ENCODE measurements at places on chromosomes 7 and 10.

GRCh38 chr7:44849885-44850544 is 2.1 kb upstream of the H2AZ2 start:
- DNase-seq: no peak

- no peak for DNase-seq
Measured at GRCh38 chr10:58704671-58705141, 192.0 kb downstream of the BICC1 start.

DNA sequence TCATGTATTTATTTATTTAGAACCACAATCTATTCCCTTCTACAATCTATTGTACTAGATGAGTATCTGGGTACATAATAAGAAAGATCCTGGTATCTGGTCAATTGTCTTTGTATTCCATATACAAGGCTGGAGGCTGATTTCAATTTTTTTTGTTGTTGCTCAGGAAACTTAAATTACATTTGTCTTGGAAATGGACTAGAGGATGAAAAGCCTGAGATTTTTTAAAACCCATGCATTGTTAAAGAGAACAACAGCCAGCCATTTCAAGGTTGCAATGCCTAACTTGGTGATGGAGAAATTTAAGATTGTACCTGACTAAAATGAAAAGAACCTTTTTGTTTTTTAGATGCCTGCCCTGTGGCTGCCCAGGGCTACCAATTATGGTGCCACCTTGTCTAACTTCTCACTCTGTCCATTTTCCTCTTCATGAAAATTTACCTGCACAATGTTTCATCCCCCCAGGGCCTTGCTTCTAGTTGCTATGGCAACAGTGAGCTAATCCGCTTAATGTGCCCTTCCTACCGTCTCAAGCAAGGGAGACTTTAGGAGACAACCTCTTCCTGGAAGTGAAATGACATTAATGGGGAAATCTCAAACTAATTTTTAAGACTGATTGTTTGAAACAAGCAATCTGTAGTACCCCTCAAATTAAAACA is 203.7 kb upstream of the PHYHIPL start:
- DNase-seq: no peak

DNA sequence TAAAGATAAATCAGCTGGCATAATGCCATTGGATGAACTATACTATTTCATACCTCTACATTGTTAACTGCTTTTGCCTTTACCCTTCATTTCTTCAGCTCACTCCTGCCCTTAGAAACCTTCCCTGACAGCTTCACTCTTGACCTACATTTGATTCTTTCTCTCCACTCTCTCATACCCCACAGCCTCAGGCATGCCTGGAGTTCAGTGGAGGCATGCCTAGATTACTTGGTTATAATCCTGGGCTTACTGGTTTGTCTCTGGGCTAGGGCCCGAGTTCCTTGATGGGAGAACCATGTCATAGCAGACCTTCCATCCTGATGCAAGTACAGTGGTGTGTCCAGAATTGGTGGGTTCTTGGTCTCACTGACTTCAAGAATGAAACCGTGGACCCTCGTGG is 8.4 kb upstream of the CDHR3 start:
- no peak for DNase-seq

DNA sequence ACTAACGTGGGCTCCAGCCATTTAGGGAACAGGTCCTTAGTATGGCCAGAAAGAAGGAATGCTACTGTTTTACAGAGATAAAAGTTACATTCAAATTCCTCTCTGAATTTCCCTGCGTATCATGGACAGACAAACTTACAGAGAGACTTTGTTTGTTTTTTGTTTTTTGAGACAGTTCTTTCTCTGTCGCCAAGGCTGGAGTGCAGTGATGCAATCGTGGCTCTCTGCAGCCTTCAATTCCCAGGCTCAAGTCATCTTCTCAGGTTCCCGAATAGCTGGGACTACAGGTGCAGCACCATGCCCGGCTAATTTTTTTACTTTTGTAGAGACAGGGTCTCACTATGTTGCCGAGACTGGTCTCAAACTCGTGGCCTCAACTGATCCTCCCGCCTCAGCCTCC is 64.5 kb upstream of the MPP7 start:
- no peak for DNase-seq

- no peak for DNase-seq
Measured at GRCh38 chr10:113957013-113957412, 86.7 kb upstream of the ADRB1 start.

GRCh38 chr10:101816376-101816775 is 1.9 kb downstream of the OGA start:
- DNase-seq: no peak

DNA sequence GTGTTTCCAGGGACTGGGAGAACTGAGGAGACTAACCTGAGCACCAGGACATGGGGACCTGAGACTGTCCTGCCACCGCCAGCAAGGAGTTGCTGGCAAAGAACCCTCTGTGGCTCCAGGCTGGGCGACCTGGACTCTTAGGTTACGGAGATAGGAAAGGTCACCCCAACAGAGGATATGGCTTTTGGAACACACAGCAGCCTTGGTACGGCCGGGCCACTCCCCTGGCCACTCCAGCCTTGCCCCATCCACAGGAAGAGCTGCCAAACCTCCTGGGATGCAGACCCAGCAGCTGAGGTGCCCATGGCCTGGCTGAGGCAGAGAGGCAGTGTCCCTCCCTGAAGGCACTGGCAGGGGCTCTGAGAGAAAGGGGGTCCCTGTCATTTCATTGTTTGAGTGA is 137.8 kb downstream of the OAT start:
- no peak for DNase-seq

DNA sequence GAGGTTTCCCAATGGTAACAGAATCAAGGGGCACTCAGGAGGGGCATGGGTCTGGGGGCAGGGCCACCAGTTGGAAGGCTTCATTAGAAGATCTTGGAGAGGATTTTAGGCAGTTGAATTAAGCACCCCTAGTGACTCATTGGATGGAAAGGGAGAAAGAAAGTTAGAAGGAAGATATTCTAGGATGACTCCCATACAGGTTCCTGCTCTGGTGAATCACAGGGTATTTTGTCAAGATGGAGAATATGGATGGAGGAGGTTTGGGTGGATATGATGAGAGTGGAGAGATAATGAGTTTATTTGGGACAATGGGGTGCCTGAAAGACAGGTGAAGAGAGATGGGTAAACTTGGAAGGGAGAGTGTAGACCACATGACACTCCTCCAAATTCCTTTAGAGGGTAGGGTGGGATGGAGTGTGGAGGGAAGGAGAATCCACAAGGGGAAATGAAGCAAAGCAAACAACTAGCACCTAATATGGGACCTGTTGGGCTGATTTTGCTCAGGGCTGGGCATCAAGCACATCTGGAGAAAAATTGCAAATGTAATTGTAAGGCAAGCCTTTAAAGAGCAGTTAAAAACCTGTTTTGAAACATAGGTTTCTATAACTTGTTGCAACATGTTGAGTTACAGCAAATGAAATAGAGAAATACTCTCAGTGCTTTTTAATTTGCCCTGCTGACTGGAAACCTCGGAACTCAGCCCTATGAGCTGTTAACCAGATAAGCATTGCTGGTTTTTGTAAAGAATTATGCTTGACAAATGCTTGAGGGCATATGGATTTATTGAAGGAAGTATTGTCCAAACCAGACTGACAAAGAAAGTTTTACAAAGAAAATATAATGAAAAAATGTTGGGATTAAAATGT is 2.9 kb upstream of the ENTPD7 start:
- DNase-seq: no peak

- no peak for DNase-seq
Measured at GRCh38 chr7:54556121-54556520, 13.9 kb downstream of the VSTM2A start.

DNA sequence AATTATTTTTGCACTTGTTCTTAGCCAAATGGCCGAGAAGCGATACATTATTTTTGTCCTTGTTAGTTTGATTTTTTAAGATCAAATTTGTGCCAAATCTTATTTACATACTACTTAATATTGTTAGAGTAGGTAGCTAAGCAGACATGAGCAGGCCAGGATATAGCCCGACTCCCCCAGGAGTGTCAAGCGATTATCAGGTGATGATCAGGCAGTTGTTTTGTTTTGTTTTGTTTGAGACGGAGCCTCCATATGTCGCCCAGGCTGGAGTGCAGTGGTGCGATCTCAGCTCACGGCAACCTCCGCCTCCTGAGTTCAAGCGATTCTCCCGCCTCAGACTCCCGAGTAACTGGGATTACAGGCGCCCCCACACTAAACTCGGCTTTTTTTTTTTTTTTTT is 71.1 kb downstream of the LYZL2 start:
- DNase-seq: no peak

DNA sequence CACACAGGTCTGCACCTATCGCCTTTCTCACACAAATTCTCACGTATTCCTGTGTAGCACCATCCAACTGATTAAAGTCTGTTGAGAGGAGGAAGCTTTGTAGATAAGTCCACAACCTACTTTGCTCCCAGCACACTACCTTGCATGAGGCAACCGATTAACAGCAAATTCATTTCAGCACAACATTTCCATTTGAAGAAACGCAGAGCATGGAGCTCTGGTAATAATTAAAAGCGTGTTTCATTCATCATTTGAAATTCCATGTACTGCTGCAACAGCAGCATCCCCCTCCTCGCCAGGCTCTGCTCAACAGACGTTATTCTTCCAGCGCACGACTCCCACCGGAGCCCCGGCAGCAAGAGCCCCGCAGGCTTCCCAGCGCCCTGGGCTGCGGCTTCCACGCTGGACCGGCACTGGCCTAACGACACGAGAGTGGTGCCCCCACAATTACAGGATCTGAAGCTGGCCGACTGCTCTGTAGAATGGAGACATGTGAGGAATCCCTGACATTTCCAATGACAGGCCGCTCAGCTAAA is 118.8 kb downstream of the DIP2C start:
- DNase-seq: no peak

DNA sequence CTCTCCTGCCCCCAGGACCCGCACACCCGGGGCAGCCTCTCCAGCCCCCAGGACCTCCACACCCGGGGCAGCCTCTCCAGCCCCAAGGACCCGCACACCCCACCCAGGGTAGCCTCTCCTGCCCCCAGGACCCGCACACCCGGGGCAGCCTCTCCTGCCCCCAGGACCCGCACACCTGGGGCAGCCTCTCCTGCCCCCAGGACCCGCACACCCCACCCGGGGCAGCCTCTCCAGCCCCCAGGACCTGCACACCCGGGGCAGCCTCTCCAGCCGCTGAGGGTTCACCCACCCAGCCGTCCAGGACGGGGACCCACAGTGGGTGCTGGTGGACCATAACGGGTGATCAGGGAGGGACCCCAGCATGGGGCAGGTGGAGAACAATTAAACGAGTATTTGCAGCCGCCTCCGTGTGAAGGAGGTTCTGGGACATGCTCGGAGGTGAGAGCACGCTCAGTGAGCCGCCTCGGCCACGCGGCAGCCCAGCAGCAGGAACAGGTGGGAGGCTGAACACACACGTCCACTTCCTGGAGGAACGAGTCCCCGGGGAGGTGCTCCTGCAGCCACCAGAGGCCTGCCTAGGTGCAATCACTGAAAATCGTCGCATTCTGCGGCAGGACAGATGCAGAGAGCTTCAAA is 107.9 kb downstream of the PDGFA start:
- DNase-seq: no peak

DNA sequence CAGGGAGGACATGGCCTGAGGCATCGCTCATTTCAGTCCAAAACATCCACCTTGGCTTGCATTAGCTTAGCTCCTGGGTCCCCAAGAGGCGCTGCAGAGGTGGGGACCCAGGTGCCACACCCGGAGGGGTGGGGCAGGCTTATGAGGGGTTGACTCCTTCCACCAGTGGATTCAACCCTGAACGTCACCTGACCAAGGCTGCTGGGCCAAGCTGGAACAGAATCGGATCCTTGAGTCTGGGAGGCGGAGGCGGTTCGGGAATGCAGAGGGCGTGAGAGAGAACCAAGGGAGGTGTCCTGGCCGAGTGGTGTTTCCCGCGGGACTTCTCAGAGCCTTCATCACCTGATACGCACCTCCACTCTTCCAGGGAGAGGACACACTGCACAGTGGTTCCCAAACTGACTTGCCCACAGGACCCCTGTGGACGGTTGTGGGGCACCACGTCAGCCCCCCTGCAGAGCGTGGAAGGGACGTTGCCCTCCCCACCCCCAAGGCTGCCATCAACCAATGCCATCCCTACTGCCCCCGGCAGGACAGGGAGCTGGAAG is 4.5 kb upstream of the MICALL2 start:
- DNase-seq: no peak

DNA sequence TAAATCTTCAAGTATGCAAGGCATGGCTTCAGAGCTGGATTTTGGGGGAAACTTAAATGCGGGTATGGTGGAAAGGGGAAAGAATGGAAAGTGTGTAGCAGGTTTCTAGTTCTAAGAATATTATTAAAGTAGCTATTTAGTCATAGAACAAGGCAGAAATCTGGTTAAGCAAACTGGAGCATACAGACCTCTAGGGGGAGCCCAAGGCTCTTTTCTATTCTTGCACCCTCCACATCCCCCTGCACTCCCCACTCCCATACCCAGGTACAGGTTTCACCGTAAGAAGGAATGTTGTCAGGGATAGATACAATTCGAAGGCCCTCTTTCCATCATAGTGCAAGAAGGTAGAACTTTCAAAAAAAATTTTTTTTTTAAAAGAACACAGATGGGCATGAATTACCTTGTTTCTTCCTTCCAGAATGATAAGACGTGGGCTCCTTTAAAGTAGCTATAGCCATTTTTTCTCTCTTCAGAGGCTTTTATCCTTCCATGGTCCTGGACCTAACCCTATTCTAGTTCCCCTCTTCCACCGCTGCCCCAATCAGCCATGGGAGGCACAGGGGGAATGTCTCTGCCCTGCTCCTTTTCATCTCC is 41.5 kb upstream of the SMIM30 start:
- no peak for DNase-seq

GRCh38 chr10:97685395-97685958 is 1.6 kb downstream of the AVPI1 start:
- DNase-seq: no peak

DNA sequence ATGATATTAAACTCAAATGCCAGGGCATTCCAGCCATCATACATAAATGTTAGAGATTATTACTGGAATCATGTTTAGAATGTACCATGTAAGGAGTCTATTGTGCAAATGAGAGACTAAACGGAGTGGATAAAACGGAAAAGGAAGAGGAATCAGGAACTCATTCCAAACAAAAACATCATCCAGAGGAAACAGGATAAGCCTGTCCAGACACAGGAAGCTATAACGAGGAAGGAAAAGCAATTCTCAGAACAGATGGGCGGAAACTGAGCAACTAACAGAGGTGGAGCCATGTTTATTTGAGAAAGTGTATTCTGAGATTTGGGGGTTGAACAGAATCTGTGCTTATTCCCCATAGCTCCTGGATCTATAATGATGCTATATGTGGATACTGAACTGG is 52.3 kb upstream of the TRIM24 start:
- no peak for DNase-seq

DNA sequence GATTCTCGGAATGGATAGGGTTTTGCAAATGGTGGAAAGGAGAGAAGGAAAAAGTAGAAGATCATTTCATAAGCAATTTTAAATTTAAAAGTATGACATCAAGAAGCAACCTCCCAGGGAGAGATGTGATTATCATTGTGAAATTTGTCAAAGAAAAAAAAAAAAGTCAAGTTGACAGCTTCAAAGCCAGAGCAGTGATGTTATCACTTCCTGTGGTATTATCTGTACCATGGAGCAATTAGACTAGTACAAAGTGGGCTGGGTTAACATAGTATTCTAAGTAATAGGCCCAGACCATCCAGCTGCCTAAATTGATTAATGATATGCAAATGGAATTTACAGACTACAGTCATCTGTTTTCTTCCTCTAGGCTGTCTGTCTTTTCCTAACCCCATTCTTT is 84.0 kb upstream of the NPY start:
- DNase-seq: no peak

GRCh38 chr10:4246881-4247358 is 461.9 kb upstream of the KLF6 start:
- DNase-seq: no peak

GRCh38 chr10:127649642-127650041 is 87.3 kb upstream of the FOXI2 start:
- no peak for DNase-seq
